ENCODE measurements at places on chromosomes 3 and 15.

GRCh38 chr3:41519746-41520145, 320.4 kb downstream of the CTNNB1 start:
- no peak for DNase-seq

DNA sequence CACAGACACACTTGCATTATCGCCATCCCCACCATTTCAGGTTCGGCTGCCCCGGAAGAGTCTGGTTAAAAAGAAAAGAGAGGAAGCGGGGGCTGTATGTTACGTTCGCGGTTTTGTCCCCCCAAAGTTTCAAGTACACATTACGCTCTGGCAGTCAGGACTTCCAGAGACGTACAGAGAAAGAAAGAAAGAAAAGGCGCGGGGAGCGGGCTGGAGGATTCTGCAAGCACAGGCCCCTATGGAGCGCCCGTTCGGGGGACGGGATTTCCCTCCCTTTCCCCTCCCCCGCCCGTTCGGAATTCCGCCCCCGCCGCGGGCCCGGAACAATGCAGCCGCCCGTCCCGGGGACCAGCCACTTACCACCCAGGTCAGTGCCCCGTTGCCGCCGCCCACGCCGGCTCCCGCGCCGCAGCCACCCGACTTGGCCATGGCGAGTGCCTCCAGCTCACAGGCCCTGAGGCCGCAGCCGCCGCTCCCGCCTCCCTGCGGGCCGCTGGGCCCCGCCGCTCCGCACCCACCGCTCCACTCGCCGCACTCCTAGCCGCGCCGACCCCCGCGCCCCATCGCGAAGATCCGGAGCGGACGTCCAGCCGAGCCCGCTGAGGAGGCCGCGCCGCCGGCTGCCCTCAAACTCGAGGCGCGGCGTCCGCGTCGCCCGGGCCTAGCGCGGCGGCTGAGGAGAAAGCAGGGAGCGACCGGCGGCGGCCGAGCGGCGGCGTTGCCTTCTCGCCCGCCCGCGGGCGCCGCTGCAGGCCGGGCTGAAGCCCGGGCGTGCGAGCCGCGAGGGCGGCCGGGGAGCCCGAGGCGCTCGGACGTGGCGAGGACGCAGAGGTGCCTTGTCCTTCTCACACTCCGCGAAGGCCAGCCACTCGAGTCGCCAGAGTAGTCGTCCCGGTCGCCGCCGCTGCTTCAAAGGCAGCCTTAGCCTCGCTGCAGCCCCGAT, 567 bp downstream of the TOP2B start:
- peak; percentile 50 for DNase-seq

DNA sequence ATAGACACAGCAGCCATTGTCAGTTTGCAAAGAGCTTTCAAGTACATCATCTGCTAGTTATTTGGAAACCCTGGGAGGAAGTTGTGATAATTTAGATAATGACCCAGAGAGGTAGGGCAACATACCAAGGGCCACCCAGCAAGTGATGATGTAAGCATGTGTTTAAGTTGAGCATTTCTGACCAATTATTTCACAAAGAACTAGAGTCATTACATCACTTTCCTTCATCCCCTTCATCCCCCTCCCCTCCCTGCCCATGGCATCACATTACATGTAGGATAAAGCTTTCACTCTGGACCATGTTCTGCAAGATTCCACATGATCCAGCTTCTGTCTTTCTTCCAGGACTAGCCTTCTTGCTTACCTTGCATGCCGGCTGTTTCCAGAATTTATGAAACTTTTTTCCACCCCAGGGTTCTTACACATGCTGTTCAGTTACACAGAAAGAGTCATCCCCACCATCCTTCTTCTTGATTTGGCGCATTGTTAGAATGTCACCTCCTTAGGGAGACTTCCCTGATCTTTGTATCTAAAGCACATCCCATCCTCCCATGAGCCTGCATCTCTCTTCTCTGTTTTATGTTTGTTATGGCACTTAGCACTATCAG, 71.3 kb downstream of the PTPRG start:
- no peak for DNase-seq

DNA sequence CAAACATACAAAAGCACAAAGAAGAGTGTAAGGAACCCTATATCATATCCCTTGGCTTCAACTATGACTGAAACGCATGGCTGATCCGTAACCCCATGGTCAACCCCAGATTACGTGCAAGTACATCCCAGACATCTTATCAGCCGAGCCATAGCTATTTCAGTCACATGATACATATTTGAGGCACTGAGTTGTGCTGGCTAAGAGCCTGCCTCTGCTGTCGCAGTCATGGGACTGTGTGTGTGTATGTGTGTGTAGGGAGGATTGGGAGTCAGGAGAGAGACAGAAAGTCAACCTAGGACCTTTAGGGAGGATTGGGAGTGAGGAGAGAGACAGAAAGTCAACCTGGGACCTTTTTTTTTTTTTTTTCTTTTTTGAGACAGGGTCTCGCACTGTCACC, 8.4 kb downstream of the ST6GAL1 start:
- DNase-seq: no peak

GRCh38 chr3:111568911-111569310, 26.2 kb downstream of the ZBED2 start:
- no peak for DNase-seq

DNA sequence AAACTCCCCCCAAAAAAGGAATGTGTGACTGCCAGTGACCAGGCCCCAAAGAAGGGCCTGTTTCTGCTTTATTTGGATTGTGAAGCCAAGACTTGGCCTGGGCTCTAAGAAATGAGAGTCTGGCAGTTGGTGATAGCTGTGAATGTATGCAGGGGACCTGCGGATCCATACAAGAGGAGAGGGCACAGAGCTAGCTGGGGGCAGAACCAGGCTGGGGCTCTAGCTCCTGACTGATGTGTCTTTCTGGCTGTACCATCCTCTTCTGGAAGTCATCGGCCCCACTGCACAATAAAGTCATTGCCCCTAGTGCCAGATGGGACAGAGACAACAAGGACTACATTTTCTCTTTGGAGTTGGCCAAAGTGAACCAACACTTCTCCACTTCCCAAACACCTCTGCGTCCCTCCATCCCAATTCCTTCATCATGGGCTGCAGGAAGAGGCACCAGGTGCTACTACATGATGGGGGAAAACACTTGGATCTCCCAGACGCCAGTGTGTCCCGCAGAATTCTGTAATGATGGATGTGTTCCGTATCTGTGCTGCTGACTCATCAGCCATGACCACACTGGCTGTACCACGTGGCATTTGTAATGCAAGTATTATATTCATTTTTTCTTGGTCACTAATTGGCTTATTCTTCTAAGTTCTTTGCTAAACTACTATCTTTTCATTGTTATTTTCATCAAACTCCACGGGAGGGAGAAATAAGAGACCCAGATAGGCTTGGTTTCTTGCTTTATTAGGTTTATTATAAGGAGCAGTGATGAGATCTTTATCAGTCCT, 1.7 kb upstream of the PLA2G4F start:
- DNase-seq: no peak

DNA sequence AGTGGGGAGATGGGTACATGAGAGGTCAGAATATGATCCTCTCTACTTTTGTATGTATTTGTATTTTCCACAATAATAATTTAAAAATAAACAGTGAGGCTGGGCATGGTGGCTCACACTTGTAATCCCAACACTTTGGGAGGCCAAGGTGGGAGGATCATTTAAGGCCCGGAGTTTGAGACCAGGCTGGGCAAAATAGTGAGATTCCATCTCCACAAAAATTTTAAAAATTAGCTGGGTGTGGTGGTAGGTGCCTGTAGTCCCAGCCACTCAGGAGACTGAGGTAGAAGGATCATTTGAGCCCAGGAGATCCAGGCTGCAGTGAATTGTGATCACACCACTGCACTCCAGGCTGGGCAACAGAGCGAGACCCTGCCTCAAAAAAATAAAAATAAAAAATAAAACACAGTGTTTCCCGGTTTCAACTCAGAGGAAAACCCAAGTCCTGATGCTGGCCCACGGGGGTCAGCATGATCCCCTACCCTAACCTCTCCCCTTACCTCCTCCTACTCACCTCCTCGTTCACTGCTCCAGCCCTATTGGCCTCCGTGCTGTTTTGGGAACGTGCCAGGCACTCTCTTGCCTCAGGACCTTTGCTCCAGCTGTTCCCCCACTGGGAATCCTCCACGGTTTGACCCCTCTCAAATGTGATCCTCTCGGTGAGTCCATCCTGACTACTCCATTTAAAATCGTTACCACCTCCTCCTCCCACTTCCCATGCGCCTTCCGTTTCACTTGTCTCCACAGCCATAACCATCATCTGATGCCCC, 2.9 kb upstream of the KLHL40 start:
- no peak for DNase-seq

DNA sequence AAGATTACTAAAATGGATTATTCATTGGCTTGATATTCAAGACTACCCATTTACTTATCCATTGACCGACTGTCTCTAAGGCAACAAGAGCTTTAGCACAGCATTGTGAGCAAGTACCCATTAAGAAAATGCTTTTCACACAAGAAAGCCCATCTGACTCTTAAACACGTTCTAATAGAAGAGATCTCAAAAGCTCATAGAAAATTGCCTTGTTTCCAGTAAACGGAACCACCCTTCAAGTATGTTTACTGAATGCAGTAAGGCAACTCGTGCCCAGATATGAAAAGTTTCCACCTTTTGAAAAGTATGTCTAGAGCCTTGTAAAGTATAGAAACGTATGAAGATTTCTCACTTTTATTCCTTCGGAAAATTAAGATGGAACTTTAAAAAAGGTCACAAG, 655.3 kb upstream of the ALCAM start:
- DNase-seq: no peak

GRCh38 chr3:192892981-192893700, 24.5 kb downstream of the MB21D2 start:
- DNase-seq: no peak

DNA sequence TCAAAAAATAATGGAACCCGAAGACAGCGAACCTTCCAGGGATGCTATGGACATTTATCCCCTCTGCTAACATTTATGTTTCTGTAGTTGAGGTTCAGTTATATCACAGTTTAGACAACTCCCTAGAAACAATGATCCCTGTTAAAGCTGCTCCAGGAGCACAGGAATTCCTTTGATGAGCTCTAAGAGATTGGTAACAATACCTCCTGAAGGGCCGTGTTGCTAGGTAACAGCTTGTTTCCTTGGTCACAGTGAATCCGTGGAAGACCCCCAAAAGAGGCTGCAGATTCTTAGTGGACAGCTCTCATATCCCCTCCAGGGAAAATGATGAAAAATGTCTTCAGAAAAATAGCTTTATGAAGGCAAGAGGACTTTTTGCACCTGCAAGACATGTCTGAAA, 160.2 kb downstream of the SERPINI1 start:
- DNase-seq: no peak

DNA sequence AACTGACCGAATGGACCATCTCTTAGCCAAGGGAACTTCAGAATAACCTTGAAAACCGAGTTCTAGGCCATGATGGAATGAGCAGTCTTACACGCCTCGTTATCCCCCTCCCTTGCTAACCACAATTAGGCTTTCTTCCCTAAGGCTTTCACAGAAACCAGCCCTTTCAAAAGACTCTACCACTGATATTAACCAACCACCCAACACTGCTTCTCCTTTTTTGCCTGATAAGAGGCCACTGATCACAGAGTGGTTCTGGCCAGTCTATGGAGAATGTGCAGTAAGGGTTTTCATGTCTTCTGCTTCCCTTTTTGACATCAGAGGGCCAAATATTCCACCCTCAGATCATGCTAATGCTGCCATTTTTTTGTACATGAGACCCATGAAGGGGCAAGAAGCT, 59.3 kb downstream of the MCF2L2 start:
- no peak for DNase-seq

DNA sequence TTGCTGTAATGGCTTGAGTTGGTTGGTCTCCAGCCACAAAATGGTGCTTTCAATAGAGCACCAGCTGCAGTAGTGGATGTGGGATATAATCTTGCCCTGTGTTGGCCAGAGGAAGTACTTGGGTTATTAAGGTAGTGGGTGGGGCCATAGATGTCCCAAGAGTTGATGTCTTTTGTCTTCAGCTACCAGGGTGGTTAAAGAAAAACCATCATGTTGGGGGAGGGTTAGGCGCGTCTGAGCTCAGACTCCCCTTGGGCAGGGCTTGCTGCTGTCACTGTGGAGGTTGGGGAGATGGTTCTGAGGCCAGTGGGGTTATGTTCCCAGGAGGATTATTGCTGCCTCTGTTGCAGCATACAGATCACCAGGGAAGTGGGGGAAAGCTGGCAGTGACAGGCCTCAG, 46.9 kb upstream of the GADL1 start:
- no peak for DNase-seq

GRCh38 chr15:51756482-51756881, 5.1 kb downstream of the TMOD2 start:
- DNase-seq: no peak

DNA sequence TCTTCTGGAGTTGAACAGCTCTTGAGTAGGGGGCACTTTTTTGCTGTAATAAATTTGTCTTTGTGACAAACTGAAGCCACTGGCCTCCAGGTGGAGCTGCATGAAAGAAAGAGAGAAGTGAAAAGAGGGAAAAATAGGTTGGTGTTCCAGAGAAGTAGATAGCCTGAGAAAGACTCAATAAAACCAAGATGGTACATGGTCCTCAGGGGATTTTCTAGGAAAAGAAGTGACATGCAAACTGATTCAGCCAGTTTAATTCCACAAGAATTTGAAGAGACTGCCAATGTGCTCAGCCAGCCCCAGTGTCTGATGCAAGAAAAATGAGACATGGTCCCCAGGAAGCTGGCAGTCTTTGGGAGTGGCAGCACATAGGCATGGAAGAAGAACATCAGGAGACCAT, 152.7 kb downstream of the CD47 start:
- no peak for DNase-seq

DNA sequence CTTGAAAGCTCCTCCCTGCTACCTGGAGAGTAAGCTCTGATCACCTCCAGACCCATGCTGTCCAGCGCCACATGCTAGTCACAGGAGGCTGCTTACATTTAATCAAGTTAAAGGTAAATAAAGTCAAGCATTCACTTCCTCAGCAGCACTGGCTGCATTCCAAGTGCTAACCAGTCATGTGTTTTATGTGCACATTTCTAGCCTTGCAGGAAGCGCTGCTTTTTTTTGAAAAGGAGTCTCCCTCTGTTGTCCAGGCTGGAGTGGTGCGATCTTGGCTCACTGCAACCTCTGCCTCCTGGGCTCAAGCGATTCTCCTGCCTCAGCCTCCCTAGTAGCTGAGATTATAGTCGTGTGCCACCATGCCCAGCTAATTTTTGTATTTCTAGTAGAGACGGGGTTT, 279.2 kb downstream of the GABRG3 start:
- DNase-seq: peak; percentile 71

DNA sequence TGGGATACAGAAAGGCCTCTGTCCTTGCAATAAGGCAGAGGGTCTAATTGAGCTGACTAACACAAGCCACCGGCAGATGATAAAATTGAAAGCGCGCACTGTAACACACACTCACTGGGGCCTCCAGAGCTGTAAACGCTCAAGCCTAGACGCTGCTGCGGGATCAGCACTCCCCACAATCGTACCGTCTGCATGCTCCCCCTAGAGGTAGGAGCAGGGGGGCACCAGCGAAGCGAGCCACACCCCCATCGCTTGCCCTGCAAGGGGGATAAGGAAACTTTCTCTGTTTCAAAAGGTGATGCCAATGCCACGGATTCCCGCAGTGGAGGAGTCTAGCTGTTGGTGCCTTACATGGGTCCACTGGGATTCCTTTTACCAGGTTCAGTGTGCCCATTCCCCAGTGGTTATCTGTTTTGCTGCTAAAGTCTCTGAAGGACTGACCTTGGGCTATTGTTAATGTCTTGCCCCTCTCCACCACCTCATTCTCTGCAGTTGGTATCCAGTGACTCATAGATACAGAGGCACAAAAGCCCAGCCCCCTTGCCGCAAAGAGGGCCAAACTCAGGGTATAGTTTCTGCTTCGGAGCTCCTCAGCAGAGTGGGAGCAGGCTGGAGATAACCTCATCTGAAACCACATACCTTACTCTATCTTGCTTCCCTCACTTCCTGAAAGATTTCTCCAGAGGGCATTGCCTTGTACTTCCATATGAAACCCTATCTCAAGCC, 139.3 kb upstream of the KBTBD8 start:
- no peak for DNase-seq

- DNase-seq: no peak
Measured at GRCh38 chr3:65963787-65964677, 74.7 kb downstream of the MAGI1 start.
